Esophagus squamous epithelium (tissue), 5 donors: ENCODE measurements at places on chromosomes 16 and 17. TPM values are rescaled to one million over a fixed set of nuclear protein-coding genes. Genes with fewer than 3 reads are reported as not detected.

GRCh38 chr17:75109046-75109406 is 743 bp upstream of the ARMC7 start:
- DNase-seq: no peak

OGFOD1 gene
- 28.8 TPM for total RNA-seq

DNA sequence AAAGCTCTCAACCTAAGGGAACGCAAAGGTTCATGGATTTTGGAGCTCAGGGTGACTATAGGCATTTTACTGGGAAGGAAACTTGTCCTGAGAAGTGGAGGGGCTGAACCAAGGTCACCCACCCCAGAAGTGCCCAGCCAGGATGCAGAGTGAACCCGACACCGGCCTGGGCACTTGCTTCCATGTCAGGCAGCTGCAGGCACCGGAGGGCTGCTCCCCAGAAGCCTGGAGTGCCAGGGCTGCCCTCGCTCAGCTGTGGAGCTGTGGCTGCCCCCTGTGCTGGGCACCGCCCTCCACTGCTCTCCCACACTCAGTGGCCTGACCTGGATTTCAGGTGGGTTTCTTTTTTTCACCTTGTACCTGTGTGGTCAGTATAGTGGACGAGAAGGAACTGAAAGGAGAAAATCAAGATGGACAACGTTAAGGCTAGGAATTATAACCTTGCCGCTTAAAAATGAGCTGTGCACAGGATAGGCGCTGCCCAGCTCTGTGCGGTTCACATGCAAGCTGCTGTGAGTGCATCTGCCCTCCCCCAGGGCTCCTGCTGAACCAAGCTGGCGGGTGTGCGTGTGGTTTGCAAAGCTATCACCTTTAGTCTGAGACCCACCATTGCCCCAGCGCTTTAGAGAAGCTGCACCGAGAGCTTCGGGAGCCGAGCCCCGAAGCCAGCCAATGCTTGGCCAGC is 2.2 kb downstream of the MAPK8IP3 start:
- no peak for DNase-seq

TOM1L1 gene
- total RNA-seq: 37.8 TPM

- no peak for DNase-seq
Measured at GRCh38 chr16:55349867-55350266, 25.9 kb downstream of the IRX6 start.

DNA sequence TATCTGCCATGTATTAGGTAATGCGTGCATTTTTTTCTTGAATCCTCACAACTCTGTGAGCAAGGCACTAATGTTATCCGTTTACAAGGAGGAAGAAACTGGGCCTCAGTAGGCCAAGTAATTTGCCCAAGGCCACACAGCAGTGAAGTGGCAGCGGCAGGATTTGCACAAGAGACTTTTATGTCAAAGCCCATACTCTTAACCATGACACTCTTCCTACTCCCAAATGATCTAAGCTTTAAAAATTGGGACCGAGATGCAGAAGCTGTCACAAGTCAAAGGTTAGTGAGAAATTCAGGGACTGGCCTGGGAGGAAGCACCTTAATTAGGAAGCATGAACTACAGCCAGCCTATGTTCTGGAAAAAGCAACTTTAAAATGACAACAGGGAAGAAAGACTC is 10.7 kb downstream of the MAP3K14 start:
- no peak for DNase-seq

WNK4 gene
- total RNA-seq: 7.1 TPM

RAB26 gene
- total RNA-seq: 0.83 TPM

- DNase-seq: no peak
Measured at GRCh38 chr16:682493-683395, 1.4 kb downstream of the JMJD8 start.

DNA sequence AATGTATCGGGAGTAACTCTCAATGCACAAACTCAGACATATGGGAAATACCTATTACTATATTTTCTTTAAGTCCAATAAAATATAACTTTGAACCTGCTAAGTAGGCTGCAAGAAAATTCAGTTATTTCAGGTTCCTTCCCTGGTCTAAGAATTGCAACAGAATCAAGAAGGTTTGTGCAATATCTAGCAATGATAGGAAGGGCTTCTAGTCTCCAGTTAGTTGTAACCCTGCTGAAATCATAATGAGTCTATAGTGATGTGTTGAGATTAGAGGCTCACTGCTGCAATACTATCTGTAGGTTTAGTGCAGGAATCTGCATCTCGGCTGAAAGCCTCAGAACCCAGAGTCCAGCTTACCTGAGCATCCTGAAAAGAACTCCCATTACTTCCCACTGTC is 110.5 kb downstream of the PMP22 start:
- no peak for DNase-seq

- no peak for DNase-seq
Measured at GRCh38 chr17:77563439-77564102, 394.9 kb upstream of the TNRC6C start.

KRT40 gene
- not detected for total RNA-seq

GRCh38 chr16:12771341-12771798 is 32.3 kb downstream of the CPPED1 start:
- no peak for DNase-seq

- no peak for DNase-seq
Measured at GRCh38 chr16:11354733-11355574, 9.7 kb downstream of the RMI2 start.

DNA sequence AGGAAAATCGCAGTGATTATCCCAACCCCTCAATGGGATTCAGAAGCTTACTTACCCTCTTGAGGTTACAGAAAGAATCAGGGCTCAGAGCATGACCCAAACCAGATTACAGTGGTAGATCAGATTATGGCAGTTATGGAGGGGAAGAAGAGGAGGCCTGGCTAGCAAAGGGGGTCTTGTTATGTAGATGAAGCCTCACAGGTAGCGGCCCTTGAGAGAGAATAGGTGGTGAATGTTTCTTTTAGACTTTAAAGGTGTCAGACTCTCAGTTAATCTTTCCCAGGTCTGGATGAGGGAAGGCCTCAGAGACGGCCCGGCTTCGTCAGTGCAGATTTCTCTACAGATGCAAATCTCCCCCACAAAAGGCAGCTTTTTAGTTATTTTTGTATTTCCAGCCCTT is 15.6 kb downstream of the RNF112 start:
- no peak for DNase-seq

DNA sequence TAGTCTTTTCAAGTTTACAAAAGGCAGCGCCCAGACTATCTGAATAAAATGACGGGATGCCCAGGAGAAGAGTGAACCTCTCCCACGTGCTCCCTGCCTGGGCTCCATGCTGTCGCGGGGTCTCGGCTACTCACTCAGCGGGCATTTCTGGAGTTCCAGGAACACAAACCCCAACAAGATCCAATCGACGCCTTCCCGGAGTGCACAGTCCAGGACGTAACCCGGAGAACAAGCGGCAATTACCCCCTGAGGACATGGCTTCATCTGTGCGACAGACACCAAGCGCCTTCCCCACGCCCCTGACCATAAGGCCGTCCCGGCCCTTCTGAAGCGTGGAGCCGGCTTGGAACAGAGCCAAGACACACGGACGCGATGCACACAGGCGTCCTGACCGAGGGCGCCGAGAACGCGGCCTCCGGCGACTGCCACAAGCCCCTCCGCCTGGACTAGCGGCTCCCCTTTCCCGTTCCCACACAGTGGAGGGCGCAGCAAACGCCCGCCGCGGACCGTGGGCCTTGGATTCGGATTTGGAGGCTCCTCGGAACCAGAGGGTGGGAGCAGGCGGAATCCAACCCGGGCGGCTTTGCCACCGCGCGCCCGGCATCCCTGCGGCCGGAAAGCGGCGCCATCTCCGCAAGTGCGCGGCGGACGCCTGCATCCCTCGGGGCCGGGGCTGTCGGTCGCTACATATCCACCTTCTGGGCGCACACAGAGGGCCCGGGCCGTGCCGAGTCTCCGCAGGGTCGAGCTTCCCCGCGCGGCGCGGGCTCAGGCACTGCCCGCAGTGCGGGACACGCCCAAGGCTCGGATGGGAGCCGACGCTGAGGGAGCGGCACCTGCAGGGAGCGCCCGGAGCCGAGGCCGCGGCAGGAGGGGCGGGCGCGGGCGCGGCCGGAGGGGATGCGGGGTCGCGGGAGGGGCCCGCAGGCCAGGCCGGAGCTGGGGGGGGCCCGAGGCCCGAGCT is 725 bp downstream of the ABCA3 start:
- DNase-seq: no peak

DNA sequence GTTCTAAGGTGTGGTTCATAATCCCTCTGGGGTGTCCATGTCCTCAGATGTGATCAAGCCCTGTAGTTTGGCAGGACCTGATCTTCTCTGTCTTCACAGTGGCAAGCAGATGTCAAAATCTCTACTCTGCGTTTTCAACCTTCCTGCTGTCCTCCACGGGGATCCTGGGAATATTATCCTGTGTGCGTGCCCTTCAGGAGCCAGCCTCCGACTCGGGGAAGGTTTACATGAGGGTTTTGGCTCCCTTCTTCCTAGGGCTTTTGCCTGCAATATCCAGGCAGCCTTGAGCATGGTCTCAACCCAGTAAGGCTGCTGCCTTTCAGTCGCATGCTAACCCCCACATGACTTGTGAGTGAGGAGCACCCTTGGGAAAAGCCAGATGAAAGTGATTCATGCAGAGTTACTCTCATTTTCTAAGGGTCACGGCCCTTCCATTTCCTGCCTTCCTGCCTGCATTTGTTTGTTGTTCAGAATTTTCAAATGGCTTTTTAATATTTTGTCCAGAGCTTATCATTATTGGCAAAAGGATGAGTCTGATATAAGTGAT is 202.2 kb upstream of the CHMP6 start:
- DNase-seq: no peak

C16orf92 gene
- total RNA-seq: not detected

UTS2R gene
- total RNA-seq: not detected

DNA sequence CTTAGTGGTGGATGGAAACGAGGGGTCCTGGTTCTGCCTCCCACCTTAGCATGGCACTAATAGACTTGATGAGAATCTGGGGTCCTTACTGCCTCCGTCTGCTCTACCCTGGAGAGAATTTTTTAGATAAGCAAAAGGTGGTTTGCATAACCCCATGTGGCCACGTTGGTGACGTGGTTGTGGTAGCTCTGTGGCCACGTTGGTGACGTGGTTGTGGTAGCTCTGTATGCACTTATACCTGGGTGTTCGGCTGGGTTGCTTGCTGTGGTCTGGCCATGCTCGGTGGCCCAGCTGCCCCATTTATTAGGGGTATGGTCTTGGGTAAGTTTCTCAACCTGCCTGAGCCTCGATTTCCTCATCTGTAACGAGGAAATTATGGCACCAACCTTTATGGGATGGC is 13.0 kb downstream of the SPIRE2 start:
- no peak for DNase-seq

GRCh38 chr17:64507413-64507782 is 621 bp downstream of the CEP95 start:
- no peak for DNase-seq

DNA sequence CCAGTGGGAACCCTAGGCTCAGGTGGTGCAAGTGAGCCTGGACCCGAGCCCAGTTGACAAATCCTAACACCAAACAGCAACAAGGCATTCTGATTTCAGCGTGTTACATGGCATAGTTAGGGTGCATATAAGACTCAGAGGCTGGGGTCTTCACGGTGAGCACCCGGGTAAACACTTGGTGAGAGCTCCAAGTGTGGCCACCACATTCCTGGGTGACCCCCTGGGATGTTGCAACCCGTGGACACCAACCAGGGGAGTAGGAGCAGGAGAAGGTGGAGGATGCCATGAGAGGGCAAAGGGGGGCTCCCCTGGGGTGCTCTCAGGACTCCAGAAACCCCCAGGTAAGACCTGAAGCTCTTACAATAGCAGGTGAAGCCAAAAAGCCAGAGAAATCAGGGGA is 69.9 kb upstream of the CDH5 start:
- DNase-seq: no peak

GRCh38 chr17:20043021-20043420 is 33.9 kb downstream of the SPECC1 start:
- DNase-seq: no peak

DNA sequence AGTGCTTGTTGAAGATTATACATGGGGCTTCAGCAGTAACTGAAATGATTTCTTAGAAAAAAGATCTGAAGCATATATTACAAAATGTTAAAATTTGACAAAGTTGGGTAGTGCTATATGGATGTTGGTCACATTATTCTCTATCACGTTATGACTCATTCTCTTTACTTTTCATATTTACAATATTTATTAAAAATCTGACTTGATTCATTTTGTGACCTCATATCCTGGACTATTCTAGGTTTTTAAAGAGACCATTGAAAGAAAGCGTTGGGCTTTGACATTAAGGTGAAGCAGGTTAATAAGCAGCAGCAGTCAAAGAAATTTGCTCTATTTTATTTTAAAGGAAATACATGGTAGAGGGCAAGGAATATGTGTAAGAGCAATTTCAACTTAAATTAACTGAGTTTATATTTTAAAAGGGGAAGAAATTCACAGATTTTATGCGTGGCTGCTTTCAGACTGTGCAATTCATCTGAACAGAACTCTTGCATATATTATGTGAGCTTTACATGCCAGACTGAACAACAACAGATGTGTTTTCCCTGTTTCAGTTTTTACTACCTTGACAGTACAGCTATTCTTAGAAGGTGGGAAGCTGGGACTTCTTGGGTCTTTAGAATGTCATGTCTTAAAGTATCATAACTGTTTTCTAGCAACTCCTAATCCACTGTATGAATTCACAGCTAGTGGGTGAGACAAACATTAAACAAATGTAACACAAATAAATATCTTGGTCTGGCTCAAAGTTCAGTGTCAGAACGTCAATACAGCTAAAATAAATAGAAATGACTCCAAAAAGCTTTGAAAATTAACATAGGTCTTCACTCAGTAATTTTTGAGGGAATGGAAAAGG is 10.4 kb upstream of the FAM20A start:
- no peak for DNase-seq

RUNDC3A gene
- total RNA-seq: 1.1 TPM
